ENCODE measurements at places on chromosomes 5 and 9.

- no peak for DNase-seq
Observed at GRCh38 chr5:123244458-123244857, 155.4 kb downstream of the PRDM6 start.

DNA sequence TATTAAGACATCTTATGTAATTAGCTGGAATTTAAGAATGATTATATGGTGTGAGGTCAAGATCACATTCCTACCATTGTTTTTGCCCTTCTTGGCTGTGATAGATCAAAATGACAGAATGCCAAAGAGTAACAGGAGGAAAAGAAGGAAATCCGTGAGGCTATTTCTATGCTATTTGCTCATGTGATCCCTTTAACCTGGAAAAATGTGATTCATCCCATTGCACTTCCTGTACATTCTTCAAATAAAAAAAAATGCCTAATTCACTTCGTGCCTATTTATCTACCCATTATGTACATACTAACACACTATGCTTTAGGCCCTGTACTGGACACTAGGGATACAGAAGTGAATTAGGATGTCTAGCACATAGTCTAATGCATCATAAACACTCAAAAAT, 154.1 kb upstream of the PAPPA start:
- no peak for DNase-seq

DNA sequence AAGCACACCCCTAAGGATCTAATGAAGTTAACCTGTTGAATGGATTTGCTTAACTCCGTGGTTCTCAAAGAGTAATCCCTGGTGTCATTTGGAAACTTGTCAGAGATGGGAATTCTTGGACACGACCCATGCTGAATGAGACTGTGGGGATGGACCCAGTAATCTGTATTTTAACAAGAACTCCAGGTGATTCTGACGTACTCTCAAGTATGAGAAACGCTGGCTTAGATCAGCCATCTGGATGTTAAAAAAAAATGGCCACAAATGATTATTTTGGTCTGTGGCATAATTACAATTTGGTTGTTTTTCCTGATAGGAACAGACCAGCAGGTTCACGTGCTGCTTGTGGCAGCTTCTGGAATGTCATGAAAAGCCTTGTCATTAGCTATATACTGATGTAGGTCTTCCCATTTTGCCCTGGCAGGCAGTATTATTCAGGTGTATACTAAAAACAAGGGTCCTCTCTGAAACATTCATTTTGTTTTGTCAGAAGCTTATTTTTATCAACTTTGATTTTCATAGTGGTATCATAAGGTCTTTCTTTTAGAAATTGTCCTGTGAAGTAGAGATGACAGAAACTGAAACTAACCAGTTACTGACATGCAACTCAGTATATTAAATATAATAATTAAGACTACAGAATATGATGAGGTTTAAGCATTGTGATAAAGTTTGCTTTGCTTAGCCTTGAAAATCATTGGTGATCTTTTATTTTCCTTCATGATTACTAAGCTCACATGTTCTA, 15.4 kb downstream of the CPEB4 start:
- DNase-seq: no peak

DNA sequence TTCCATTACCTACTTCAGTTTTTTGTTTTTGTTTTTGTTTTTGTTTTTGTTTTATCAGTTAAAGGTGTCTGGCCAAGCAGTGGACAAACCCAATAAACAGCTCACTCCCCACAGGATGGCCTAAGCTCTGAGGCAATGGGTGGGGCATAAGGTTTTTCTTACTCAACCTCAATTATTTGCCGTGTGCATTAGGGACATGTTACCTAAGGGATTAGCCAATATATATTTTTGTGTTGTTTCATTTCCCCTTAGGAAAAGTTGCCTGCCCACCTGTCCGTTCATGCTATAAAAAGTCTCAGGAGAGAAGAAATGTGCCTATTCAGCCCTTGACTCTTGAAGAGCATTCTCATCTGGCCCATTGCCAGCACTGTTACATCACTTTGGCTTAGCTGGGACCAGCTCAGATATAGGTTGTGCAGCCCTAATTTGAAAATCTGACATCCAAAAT, 7.3 kb downstream of the SH3RF2 start:
- peak; percentile 17 for DNase-seq

- peak; percentile 33 for DNase-seq
Observed at GRCh38 chr9:38642951-38643814, 22.8 kb upstream of the ANKRD18A start.

- peak; percentile 13 for DNase-seq
Observed at GRCh38 chr9:106287091-106287631, 575.8 kb upstream of the ZNF462 start.

DNA sequence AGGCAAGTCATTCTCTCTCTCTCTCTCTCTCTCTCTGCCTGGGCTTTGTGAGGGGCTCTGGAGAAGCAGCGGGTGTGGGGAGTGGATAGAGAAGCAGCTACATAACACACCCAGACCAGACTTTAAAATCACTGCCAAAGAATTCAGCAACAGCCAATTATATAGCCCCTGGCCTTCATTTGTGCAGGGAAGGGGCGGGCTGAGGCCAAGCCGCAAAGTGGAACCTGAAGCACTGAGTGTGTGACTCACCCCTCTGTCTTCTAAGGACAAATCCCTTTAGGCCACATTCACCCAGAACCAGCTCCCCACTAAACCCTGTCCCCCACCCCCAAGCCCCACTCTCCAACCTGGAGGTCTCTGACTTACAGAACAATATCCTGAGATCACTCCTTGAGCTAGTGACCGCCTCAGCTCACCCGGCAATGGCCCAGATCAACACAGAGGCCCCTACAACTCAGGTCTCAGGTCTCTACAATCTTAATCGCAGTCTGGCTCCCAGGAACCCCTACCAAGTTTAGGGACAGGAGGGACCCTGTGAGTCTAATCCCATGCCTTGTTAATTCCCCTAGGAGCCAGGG, 6.0 kb downstream of the B4GALT1 start:
- DNase-seq: no peak

DNA sequence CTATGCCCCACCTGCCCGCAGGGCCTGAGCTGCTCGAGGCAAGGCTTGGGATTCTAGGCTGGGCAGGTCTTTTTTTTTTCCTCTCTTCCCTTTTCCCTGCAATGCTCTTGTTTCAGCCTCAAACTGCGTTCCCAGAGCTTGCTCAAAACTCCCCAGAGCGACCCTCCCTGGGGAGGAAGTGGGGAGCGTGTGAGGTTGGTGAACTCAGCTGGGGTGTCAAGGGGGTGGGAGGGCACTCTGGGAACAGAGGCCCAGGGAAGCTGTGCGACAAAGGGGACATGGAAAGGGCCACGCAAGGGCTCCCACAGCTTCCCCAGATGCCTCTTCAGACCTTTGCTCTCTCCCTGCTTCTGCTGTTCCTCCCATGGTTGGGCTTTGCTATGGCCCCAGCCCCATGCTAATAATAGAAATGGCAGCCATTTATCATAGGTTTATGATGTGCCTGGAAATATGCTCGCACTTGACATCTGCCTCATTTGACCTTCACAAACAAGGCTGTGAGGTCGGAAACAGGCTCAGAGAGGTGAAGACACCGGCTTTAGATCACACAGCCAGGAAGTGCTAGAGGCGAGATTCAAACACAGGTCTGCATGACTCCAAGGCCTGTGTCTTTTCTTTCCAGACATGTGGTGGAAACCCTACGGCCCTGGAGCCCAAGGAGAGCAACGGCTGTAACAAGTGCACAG, 40.9 kb upstream of the IL17B start:
- no peak for DNase-seq

GRCh38 chr5:7745882-7746610, 104.9 kb downstream of the CFAP90 start:
- DNase-seq: peak; percentile 48

GRCh38 chr9:72362680-72363139, 2.3 kb downstream of the ZFAND5 start:
- peak; percentile 67 for DNase-seq
